Muscle of leg (tissue), 16 donors: ENCODE measurements at places on chromosomes 4 and X. TPM values are rescaled to one million over a fixed set of nuclear protein-coding genes. Genes with fewer than 3 reads are reported as not detected.

Gene AMBN
- polyA plus RNA-seq: not detected

Gene TLL1
- polyA plus RNA-seq: 2.6 TPM

DNA sequence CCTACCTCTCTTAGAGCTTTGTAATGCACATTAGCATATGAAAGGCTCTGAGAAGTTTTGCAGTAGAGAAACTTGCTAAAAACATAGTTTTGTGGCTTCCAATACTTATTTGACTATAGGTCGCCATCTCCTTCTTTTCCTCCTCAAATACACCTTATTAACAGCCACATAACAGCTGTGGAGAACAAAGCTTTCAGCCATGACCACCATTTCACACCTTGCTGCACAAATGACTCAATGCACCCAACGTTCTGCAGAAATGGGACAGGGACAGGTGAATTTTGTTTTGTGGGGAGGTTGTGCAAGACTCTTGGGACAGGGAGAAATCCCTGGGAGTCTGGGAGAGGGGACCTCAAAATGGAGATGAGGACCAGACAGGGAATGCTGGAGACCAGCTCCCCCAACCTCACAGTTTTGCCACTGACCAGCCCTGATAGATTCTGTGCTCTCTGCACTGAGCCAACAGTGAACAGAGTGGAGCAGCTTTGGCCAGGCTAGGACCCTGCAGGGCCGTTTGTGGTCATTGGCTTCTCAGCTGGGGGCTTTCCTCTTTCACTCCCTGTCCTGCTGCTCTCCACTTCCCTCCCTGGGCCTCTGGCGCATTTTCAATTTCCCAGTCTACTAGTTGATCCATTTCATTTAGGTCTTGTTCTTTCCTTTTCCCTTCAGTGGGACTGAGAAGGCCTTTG, 16.6 kb downstream of the FRMPD3 start:
- no peak for DNase-seq

DNA sequence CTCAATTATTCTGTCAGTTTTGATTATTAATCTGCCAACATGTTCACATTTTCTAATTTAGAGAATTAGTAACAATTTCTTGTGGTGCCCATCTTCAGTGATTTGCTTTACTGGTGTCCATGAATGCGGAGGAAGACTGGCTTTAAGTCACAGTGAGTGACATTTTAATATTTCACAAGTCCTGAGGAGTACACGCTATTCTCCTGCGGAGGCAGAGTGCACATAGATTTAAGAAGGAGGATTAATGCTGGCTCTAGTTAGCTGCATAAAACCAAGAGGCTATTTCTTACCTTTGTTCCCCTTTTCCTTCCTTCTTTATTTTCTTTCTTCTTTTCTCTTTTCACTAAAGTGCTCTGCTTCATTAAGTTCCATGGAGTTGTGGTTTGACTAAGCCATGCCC, 495.2 kb upstream of the IGFBP7 start:
- DNase-seq: no peak

GRCh38 chr4:148289740-148290139, 152.5 kb downstream of the NR3C2 start:
- no peak for DNase-seq

DNA sequence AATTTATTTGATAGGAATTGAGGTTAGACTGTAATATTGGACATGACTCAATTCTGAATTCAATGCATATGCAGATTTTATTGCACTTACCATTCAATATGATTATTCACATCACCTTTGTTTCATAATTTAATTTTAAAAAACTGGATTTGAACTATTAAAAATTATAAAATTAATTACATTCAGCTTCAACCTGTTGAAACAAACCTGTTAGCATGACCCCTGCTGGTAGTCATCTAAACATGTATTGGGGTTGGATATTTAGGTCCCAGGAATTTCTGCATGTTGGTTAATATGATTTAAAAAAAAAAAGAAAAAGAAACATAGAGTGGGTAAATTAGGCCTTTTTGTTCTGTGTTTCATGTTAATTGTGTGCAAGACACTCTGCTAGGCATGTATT, 85.9 kb downstream of the ARSJ start:
- no peak for DNase-seq

DNA sequence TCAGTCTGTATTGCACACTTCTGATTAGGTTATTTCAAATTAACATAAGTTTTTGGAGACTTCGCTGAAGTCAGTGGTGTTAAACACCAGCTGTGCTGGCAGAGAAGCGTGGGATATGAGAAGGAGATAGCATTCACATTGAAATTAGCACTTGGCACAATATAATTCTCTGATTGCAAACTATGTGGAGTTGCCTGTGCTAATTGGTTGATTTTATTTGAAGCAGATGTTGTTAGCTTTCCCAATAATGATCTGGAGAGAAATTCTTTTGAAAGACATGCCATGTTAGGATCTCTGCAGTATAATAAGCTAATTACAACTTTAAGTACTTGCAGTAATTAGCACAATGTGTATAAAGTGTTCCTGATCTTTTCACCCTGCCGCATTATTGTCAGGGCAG, 367.4 kb upstream of the ARX start:
- no peak for DNase-seq

Gene KLF3
- polyA plus RNA-seq: 31.1 TPM

DNA sequence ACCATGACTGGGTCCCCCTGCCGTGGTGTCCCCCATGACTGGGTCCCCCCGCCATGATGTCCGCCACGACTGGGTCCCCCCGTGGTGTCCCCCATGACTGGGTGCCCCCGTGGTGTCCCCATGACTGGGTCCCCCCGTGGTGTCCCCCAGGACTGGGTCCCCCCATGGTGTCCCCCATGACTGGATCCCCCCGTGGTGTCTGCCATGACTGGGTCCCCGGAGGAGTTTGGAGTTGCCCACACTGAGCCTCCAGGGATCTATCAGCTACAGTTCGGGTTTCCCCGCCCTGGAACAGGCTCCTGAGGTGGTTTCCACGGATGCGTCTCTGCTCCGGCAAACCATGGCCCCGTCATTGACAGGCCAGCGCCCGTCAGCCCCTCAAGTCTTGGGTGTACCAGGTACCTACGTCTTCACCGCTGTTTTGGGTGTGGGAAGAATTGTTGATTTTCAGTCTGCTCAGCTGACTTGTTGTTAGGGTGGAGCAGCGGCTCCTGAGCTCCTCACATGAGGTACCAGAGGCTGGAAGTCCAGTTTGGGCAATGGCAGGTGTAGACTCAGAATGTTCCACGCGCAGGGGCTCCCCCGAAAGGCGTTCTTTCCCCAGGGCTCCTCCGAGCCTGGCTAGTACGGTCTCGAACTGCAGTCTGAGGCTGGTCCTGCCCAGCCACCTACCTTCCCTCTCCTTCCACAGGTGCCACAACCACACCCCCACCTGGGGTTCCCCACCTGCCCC, 8.3 kb upstream of the PDE6B start:
- DNase-seq: no peak

GRCh38 chr4:141435446-141436225, 200.7 kb upstream of the IL15 start:
- no peak for DNase-seq

GRCh38 chr4:19756661-19757060, 495.0 kb upstream of the SLIT2 start:
- DNase-seq: no peak

- no peak for DNase-seq
Observed at GRCh38 chr4:84479663-84480062, 19.4 kb downstream of the NKX6-1 start.

Gene CTAG1A
- not detected for polyA plus RNA-seq

Gene POLN
- 1.6 TPM for polyA plus RNA-seq

DNA sequence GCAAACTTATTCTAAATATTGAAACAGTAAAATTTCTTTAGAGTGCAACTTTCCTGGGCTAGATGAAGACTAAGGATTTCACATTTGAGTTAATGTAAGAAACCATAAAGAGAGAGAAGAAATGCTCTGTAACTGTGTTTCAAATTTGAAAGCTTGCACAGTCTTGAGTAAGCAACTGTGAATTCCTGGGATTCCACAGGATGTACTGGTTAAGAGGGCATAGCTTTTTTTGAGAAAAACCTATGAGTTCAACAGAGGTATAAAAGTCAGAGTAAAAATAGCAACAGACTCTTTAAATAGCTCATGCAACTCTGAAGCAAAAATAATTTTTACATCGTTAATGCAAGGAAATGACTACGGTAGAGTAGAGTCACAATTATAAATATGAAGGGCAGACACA, 25.5 kb downstream of the ZNF330 start:
- DNase-seq: no peak

DNA sequence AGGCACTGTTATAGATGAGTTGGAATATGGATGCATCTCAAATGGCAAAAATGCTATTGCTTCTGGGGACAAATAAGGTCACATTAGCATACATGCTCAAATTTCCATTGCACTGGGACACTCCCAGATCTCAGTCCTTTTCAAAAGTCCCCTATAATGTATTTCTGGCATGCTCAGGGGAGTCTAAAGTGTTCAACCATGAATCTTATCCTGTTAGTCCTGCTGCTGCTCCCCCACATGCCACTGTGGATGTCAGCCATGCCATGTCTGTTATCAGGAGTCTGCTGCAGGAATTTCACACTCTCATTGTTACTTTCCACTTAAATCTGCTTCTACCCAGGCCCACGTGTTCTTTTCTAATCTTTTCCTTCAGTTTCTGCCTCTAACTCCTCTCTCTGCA, 1000.6 kb downstream of the CCSER1 start:
- no peak for DNase-seq

GRCh38 chr4:14223461-14223860, 595.9 kb upstream of the BOD1L1 start:
- no peak for DNase-seq

GRCh38 chrX:128848374-128848773, 674.9 kb downstream of the SMARCA1 start:
- peak; percentile 4 for DNase-seq

Gene PABPC1L2A
- polyA plus RNA-seq: not detected

DNA sequence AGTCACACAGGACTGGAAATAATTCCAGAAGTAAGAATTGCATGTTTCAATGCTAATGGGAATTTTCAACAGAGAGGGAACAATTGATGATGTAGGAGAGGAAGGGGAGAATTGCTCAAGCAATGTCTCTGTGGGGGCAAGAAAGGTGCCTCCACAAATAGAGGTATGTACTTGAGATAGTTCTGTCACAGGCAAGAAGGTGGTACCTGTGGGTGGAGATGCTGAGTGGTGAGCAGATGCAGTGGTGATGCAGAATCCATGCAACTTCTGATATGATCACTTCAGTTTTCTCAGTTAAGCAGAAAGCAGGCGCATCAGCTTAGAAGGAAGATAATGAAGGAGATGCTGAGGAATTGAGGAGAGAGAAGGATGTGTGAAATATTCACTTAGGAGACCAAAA, 55.1 kb upstream of the SEC24B start:
- no peak for DNase-seq

Gene MCF2
- polyA plus RNA-seq: 0.18 TPM

Gene GUCY1A1
- polyA plus RNA-seq: 13.8 TPM

Gene KCNIP4
- polyA plus RNA-seq: 2.8 TPM
